ENCODE measurements at places on chromosomes 11 and 22. TPM values are rescaled to one million over a fixed set of nuclear protein-coding genes. Genes with fewer than 3 reads are reported as not detected.

The FOXR1 gene
- total RNA-seq, result not detected

GRCh38 chr22:19180740-19181410, 2.3 kb upstream of the SLC25A1 start:
- H3K27me3 ChIP-seq, result no peaks in the 10 kb centered on the region
- no peak overlapping the region for H3K4me3 ChIP-seq
- no peak overlapping the region for H3K27ac ChIP-seq
- DNase-seq, result no peak
- H3K36me3 ChIP-seq, result peaks cover 17% of the 10 kb centered on the region

DNA sequence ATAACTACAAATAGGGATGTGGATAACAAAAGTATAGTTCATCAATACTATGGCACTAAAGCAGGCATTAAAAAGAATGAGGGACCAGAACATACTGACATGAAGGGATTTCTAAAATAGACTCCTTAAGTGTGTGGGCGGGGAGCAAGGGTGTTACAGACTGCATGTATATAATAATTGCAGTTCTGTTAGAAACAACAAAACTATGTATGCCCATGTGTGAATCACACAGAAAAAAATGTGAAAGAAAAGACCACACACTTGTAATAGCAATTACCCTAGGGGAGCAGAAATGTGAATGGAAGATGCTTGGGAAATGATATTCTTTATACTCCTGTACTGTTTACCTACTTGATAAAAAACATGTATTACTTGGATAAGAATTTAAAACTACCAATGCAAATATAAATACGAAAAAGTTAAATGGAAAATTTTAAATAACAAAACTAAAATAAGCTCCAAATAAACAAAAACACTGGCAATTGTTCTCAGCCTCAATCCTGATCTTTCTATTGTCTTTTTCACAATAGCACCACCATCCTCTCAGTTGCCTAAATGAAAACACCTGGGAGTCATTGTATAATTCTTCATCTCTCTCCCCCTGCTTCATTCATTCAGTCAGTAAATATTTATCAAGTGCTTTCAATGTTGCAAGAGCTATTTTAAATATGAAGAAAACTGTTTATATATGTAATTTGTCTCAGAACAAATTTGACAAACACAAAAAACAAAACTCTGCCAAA, 129.8 kb downstream of the FCHSD2 start:
- no peaks in the 10 kb centered on the region for H3K36me3 ChIP-seq
- H3K27me3 ChIP-seq, result no peaks in the 10 kb centered on the region
- no peak overlapping the region for H3K4me3 ChIP-seq
- peaks cover 14% of the 10 kb centered on the region for H3K4me1 ChIP-seq
- no peak for DNase-seq

DNA sequence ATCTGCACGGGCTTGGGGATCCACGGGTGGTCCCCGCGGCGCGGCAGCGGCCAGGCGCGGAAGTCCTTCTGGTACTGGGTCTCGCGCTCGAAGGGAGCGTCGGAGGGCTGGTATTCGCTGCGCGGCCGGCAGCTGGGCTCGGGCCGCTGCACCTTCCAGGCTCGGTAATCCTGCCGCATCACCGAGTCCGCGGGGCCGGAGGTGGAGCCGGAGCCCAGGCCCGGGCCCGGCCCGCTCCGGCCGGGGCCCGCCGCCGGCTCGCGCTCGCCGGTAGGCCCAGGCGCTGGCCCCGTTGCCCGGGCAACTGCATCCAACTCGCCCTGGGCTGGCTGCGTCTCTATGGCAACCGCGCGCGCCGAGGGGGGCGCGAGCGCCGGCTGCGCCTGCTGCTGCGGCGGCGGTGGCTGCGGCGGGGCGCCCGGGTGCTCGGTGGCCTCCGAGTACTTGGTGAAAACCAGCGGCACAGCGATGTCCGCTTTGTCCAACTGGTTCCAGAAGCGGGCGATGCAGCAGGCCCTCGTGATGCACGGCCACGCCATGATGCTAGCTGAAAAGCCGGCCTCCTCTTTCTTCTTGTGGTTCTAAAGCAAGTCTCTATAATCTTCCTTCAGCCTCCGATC, 897 bp downstream of the MAP6 start:
- no peaks in the 10 kb centered on the region for H3K4me1 ChIP-seq
- no peak overlapping the region for H3K27ac ChIP-seq
- no peaks in the 10 kb centered on the region for H3K36me3 ChIP-seq
- no peak for DNase-seq
- peaks cover 64% of the 10 kb centered on the region for H3K27me3 ChIP-seq

DNA sequence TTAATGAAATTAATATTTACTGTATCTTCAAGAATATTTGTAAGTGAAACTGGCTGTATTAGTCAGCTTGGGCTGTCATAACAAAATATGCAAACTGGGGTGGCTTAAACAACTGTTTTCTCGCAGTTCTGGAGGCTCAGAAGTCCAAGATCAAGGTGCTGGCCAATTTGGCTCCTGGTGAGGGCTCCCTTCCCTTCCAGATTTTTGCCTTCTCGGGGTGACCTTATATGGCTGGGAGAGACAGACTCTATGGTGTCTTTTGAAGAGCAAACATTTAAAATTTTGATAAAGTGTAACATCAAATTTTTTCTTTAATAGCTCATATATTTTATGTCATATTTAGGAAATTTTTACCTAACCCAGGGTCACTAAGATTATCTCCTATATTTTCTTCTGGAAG, 30.2 kb downstream of the CSTPP1 start:
- DNase-seq, result no peak
- H3K27ac ChIP-seq, result no peak overlapping the region
- no peak overlapping the region for H3K4me3 ChIP-seq
- H3K36me3 ChIP-seq, result no peaks in the 10 kb centered on the region
- H3K27me3 ChIP-seq, result no peaks in the 10 kb centered on the region

GRCh38 chr11:16669799-16670415, 68.5 kb upstream of the C11orf58 start:
- peak; percentile 66 for DNase-seq
- peak overlapping the region; percentile 64 for H3K27ac ChIP-seq
- peaks cover 11% of the 10 kb centered on the region for H3K4me1 ChIP-seq
- peaks cover 6% of the 10 kb centered on the region for H3K36me3 ChIP-seq
- no peaks in the 10 kb centered on the region for H3K27me3 ChIP-seq
